Lung (tissue), 17 donors: ENCODE measurements at places on chromosomes 7 and 10.

DNA sequence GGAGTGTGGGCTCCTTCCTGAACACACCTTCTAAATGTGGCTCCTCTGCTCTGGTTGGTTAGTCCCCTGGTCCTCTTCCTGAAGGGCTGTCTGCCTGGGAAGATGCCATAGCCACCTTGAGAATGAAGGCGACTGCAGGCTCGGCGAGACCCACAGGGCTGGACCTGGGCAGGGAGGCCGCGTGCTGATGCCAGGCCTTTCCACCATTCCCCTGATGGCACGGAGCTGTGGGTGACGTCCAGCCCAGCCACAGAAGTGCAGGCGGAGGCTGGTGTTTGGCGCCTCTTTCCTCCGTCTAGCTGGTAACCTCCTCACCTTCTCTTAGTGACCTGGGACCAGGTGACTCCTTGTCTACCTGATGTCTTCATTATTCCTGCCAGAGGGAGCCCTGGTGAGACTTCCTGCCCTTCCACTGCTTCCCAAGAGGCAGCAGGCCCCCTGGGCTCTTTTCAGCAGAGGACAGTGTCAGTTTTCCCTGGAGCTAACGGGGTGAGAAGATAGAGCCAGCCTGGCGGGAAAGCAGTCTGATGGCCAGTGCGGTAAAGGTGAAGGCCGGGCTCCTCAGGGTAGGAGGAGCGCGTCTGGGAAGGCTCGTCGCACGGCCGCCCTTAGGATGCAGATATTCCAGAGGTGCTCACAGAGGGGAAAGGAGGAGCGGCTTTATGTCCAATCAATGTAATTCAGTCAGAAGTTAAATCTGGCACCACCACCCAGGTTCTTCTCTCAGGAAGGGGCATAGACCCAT lies 34.9 kb downstream of the GBX1 start:
- DNase-seq, result no peak

GRCh38 chr10:62422068-62422590 lies 48.0 kb downstream of the ZNF365 start:
- no peak for DNase-seq

DNA sequence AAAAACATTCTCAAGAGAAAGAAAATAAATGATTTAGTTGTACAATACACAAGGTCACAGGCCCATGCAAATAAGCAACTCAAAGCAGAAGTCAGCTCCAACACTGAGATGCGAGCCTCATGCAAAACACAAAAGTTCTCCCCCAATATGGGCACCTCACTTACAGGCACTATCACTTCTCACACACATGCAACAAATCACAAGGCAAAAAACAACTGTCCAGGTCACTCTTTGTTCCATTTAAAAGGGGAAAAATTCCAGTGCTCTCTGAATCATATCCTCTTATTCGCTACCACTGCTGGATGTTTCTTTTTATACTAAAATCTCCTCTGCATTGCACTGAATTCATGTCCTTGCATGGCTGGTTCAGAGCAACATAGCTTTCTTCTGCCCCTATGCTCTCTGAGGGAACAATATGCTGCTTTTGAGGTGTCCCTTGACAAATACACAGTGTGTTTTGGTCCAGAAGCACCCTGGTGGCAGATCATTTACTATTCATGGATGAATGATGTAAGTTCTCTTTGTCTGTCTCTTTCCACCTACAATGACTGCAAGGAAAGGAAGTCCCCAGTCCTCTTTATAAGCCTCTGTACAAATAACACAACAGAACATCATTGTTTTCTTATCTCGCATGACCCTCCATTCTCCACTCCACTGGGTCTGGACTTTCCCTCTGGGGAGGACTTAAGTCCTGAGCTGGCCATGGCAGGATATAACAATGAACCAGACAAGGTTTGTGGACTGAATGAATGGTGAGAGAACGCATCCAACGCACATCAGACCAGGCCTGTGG lies 85.4 kb upstream of the GSDME start:
- no peak for DNase-seq

DNA sequence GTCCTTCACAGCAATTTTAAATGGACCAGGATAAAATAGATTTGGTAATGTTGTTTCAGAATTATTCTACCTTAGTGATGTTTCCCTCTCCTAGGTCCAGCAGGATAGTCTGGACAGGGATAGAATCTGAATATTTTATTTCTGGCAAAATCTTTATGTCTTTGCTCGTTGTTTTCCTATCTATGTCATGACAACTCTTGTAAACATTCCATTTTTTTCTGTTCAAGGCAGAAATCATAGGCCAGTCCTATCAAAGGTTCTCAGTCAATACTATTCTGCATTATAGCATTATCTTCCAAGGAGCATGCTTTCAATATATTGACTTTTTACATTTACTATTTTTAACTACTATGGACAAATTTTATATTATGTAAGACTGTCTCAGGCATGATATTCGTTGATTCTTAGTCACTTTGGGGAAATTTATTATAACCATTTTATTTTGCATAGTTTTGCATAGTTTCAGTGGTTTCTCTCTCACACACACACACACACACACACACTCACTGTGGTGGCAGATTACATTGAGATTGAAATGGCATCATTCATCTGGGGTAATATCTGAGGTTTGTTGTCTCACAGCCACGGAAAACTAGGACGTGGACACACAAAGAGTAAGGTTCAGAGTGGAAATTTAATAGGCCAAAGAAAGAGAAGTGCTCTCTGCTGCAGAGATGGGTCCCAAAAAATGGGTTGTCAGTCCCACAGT lies 17.2 kb downstream of the TAS2R60 start:
- DNase-seq, result no peak

- DNase-seq, result no peak
These were observed 29.2 kb upstream of the GALNTL5 start for GRCh38 chr7:151927011-151927410.

- DNase-seq, result no peak
These were observed 118.1 kb downstream of the SRI start for GRCh38 chr7:88101769-88102168.

DNA sequence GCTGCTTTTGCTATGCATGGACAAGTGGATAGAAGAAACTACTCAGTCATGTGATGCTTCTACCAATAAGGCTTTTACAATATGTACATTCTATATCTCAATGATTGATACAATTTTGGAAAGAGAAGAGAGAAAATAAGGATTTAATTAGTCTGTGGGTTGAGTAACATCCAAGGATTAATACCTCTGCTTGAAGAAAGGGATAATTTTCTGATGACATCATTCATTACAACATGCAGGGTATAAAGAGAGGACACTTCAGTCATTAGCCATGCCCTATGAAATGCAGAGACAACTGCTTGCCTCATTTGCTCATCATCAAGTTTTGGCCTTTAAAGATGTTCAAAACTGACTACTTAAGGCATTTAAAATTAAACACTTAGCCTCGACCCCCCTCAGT lies 237.3 kb downstream of the AHR start:
- DNase-seq, result no peak

DNA sequence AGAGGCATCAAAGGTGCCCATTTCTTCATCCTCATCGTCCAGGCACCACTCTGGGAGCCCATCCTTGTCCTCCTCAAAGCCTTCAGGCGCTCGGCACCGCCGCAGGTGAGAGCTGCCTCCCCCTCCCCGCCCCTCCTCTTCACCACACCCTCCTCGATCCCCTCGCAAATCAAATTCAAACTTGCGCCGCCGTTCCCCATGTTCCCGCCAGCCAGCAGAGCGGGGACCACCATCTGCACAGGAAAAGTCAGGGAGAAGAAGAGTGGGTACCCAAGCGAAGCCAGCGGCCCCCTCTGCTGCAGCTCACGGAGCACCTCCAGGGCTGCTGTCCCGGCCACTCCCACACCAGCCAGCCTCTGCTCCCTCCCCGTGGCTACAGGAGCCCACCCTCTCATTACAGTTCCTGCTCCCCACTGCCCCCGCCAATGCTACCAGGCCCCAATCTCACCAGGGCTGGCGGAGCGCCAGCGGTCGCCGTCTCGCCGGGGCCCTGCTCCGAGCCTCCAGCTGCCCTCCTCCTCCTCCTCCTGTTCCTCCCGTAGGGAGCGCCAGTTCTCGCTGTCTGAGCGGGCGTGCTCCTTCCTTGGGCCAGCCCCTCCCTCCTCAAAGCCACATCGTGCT lies 7.7 kb downstream of the GIGYF1 start:
- peak; percentile 23 for DNase-seq

DNA sequence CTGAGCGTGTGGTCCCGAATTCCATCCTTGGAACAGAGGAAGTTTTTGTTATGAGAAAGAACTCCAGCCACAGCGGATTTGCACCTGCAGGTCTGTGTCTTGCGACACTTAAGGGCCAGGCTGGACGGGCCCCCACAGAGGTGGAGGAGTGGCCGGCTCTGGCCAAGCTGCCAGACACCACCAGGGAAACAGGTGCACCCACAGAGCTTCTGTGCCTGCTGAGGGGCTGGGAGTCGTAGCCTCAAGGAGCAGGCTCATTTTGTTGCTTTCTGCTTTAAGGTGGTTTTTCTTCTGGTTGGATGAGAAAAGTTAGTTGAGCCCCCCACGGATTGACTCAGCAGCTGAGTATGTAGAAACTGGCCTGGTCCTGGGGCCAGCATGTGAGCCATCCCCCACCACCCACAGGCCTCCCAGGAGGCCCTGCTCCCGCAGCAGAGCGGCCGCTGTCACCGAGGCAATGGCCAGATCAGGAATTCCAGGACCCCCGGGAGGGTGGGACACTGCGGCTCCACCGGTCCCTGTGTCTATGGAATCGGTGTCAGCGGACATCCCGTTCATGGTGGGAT lies 41.9 kb downstream of the NKX6-2 start:
- DNase-seq, result no peak

DNA sequence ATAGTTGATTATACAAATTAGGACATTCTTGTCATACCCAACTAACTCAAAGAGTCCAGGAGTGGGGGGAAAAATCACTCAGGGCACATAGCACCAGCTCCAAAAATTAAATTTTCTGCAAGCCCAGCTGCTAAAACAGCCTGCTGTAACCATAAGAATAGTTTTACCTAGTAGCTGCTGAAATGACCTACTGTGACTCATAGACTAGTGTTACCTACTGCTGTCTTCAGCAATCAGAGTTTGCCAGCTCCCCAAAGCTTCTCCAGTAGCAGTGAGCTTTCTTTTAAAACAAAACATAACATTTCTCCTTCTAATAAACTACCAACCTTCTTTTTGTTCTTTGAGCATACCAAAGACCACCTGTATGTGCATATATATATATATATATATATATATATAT lies 4.2 kb upstream of the ARHGAP12 start:
- DNase-seq, result no peak

GRCh38 chr10:2982146-2982545 lies 85.2 kb upstream of the PFKP start:
- no peak for DNase-seq

DNA sequence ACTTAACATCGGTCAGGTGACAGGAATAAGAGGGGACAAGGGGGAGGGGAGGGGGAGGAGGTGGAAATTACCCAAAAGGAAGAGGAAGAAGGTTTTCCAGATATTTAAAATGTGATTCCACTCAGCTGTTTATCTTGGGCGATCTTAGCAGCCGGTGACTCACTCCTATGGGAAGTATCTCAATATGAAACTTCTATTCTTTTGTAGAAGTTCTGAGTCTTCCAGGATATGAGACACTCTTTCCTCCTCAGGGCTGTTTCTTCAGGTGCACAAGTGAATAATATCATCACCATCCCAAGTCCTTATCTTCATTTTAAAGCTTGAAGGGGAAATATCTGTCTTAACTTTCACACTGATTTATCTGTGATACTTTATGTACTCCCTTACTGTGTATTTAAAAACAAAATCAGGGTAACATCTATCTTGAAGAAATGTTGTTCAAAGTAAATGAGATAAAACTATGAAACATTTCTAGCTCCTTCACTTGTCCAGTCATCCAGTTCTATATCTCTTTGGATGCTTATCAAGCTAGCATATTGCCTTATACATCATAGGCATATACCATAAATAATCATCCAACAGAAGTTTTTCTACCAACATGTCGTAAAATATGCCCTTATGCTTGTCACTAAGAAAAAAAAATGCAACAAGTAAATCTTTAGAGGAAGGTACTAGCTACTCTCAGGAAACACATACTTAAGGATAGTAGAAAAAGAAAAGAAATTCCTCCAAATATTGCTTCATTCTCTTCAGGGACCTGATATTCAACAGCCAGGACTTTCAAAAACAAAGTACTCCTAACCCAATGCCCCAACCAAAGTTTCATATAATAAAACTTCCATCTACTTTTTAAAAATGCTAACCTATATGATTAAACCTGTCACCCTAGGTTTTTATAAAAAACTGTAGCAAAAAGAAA lies 13.7 kb downstream of the DOCK4 start:
- DNase-seq, result no peak

DNA sequence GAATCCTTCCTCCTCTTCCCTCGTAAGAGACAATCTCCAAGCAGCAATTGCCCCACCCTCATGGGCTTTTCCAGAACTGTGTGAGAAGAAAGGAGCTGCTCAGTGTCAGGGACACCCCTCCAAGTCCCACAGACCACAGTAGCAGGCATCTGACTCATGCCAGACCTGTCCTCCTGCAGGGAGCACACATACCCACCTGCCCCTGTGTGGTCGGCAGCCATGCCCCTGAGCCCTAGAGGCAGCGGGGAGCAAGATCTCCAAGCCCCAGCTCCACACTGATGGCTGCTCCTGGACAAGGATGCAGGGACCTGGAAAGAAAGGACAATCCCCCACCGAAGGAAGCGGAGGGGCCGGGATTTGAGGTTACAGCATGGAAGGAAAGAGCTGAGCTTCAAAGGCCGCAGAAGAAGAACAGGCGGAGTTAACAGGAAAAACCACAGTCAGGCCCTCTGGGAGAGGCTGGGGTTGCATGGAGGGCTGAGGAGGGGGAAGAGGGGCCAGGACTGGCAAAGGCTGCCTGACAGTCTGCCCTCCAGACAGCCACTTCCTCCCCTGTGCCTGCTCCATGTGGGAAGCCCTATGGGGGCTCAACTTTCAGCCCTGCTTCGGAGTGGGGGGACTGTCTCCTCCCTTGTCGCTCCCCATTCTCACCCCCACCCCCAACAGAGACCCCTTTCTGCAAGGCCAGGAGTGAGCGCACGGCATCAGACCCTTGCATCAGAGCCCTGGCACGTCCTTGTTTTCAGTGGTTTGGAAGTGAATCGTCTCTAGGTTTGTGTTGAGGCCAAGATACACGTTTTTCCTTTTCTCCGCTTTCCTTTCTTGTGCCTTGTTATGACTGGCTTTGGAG lies 46.8 kb downstream of the ASB13 start:
- DNase-seq, result no peak

DNA sequence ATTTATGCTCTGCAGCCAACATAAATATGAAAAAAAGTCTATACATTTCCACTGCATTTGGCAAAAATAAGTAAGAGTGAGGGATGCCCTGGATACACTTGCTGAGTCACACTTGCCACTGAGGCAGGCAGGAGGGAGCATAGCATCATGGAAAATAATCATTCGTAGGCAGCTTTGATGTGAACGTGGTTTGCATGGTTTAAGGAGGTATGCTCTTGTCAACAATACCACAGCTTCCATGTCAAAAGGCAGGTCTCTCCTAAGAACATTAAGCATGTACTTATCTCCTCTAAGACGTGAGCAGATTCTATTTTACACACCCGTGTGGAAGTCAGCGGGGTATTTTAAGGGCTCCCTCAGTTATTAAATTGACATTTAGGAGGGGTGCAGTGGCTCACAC lies 89.2 kb upstream of the WDR11 start:
- DNase-seq, result no peak

- no peak for DNase-seq
These were observed 356.8 kb downstream of the CCSER2 start for GRCh38 chr10:84685047-84685660.
